ENCODE measurements at places on chromosomes 2 and 18. TPM values are rescaled to one million over a fixed set of nuclear protein-coding genes. Genes with fewer than 3 reads are reported as not detected.

Gene FAP
- 25.5 TPM for polyA plus RNA-seq

Gene PARD6G
- polyA plus RNA-seq, result 16.6 TPM

Gene XIRP2
- 0.03 TPM for polyA plus RNA-seq

Gene MAL
- polyA plus RNA-seq, result not detected

Gene HTR2B
- not detected for polyA plus RNA-seq

Gene SLC66A3
- 18.5 TPM for polyA plus RNA-seq

Gene ALPI
- polyA plus RNA-seq, result not detected

Gene RND3
- 28.6 TPM for polyA plus RNA-seq

Gene NTSR2
- polyA plus RNA-seq, result not detected
